ENCODE measurements at places on chromosomes 1 and 21.

DNA sequence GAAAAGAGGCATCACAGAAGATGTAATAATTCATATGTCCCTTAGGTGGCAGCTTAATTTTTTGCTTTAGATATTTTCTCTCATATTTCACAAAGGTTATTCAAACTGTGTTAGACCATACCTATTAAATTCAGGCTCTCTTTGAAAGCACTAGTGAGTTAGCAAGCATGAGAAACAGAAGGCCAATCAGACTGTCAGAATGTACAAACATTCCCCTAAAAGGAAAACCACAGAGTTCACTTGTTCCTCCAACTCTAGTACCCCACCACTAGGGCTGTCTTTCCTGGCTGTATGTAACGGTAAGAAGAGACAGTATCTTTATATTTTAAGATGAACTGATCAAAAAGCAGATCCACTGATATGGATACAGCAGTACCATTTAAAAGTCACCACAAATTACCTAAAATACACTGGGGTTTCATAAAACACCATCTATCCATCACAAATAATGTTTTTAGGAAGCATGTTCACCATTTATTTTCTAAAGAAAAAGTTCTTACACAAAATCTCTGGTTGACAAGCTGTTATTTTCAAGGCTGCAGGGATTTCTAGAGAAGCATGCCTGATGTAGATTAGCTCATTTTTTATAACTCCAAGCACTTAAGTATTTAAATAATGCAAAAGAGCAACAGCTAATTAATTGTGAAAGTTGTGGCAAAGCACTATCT is 1.8 kb downstream of the ARPC5 start:
- ATAC-seq = peak; percentile 26

DNA sequence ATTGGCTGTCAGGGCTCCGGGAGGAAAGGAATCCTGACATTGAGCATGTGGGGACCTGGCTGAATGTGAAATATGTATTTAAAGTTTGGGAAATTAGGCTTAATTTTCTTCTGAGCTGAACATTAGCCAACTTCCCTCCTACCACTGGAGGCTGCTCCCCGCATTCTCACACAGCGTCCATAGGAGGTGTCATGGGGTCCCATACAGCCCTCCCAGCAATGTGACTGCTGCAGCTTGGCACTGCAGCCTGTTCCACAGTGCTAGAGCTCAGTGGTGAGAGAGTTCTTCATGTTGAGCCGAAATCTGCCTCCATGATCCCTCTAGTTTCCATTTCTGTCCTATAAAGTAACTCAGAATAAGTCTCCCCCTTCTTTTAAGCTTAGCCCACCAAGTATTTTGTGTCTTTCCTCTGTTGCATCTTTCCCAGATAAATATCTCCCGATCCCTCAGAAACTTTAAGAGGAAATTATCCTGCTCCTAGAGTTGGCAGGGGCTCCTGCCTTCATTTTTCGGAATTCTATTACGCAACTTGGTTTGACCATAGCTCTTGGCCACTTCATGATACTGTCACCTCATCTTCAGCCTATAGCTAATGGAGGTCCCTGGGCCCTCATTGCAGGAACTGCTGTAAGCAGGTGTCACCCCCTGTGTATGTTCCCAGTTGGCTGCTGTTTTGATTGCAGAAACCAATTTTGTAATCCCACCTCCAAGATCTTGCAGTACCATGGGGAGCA is 2.0 kb downstream of the FCRL6 start:
- no peak for ATAC-seq

DNA sequence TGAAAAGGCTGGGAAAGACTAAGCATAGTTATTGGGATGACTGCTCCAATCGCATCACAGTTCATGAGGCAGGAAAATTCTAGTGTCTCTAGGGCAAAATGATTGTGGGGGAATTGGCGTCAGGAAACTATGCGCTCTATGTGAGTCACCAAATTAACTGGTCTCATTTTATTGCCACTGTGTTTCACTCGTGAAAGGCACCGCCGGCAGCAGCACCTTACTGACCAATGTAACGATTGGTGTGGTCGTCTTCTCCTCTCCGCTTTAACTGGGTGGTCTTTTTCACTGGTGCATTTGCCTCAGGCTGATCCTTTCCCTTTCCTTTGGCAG is 83.5 kb downstream of the SPAG17 start:
- no peak for ATAC-seq

GRCh38 chr21:17903029-17903806 is 84.1 kb upstream of the C21orf91 start:
- peak; percentile 50 for ATAC-seq

DNA sequence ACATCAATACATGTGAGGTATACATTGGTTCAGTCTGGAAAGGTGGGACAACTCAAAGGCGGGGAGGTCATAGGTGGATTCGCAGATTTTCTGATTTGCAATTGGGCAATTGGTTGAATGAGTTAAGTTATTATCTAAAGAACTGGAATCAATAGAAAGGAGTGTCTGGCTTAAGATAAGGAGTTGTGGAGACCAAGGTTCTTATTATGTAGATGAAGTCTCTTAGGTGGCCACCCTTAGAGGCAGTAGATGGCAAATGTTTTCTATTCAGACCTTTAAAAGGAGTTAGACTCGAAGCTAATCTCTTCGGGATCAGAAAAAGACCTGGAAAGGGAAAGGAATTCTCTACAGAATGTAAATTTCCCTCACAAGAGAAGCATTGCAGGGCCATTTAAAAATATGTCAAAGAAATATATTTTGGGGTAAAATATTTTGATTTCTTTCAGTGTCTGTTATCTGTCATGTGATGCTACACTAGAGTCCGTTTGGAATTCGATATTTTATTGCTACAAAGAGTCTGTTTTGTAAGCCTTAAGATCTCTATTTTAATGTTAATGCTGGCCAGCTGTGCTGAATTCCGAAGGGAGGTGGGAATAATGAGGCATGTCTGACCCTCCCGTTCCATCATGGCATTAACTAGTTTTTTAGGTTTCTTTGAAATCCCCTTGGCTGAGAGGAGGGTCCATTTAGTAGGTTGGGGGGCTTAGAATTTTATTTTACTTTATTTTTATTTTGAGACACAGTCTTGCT is 265.1 kb downstream of the PTPRU start:
- no peak for ATAC-seq

DNA sequence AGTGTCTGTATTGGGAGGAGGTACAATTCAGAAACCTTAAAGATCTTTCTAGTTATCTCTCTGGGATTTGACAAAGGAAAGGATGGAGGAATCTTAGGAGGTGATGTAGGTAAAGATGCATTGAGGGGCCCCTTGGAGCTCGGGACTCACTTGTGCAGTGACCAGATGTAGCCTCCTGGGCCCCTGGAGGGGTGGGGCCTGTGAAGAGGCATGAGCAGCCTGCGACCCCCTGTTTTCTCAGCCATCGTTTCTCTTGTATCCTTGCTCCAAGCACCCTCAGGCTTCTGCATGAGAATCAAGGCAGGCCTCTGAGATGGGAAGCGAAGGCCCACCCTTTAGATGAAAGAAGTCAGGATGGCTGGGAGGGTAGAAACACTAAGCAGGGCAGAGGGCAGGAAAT is 39.6 kb downstream of the LGR6 start:
- no peak for ATAC-seq

DNA sequence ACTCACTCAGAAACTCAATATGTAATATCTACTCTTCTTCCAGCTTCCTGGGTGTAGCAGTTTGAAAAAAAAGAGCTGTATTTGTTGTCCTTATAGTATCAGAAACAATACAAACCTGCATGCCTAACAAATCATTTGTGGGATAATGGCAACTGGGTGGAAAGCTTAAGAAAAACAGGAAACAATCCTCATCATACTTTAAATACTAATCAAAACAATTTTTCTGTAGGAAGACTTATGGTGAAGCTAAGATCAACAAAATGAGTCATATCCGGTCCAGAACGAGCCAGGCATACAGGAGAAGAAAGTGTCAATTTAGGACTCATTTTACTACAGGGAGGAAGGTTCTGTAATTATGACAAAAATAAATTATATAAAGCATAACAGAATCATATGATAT is 181.8 kb upstream of the ADGRL4 start:
- ATAC-seq = no peak

DNA sequence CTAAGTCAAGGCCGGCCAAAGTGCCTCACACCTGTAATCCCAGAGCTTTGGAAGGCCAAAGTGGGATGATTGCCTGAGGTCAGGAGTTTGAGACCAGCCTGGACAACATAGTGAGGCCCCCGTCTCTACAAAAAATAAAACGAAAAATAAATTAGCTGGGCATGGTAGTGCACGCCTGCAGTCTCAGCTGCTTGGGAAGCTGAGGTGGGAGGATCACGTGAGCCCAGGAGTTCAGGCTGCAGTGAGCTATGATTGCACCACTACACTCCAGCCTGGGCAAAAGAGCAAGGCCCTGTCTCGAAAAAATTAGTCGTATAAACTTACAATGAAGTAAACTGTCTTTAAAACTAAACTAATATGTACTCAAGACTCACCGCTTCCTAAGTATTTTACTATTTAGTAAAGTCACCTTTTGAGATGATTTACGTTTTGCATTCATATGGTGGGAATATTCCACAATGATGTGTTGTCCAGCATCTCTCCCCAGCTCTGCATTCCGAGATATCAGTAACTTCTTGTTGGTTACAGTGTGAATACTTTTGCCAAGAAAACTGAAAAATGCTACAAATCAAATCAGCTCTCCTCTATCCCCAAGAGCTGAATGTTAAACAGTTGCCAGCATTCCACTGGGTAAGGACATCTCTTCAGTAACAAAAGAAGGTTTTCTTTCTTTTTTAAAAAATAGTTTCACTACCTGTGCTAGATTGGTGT is 84.9 kb upstream of the C21orf91 start:
- ATAC-seq = no peak

- ATAC-seq = no peak
Observed at GRCh38 chr1:232865102-232865931, 60.1 kb downstream of the MAP10 start.

Data from activated T-helper 17 cell treated with anti-CD3 and anti-CD28 coated beads, Interleukin-2, amount 50 U/mL, for 72 hours (primary cell).